Hippocampal formation (tissue), 2 donors: ENCODE measurements at places on chromosomes 2 and 18.

DNA sequence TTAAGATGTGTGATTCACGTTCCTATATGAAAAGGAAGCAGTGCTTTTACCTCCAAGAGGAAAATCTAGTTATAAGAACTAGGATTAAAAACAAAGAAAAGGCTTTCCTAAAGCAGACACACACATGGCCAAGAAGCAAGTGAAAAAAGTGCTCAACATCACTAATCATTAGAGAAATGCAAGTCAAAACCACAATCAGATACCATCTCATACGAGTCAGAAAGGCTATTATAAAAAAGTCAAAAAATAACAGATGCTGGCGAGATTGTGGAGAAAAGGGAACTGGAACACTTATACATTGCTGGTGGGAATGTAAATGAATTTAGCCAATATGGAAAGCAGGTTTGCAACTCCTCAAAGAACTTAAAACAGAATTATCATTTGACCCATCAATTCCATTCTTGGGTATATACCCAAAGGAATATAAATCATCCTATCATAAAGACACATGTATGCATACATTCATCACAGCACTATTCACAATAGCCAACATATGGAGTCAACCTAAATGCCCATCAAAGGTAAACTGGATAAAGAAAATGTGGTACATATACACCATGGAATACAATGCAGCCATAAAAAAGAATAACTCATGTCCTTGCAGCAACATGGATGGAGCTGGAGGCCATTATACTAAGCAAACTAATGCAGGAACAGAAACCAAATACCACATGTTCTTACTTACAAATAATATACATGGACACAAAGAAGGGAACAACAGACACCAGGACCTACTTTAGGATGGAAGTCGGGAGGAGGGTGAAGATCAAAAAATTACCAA, 285.3 kb downstream of the RAD51AP2 start:
- DNase-seq = no peak

DNA sequence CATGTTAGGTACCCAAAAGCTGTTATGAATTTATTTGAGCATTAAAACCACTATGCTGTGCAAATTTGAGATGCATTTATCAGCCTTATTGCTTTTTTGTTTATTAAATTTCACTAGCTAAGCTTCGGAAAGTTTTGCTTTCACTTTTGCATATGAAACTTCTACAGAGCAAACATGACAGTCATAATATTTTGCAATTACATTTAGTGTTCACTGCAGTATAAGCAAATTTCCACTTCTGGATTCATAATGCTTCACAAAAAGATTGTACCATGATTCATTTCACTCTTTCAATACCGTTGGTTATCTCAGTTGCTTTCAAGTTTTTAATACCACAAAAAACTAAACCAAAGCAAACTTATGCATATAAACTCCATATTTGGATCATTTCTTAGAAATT, 228.7 kb upstream of the SLC8A1 start:
- DNase-seq = no peak

- DNase-seq = no peak
Observed at GRCh38 chr18:58515175-58515775, 113.6 kb downstream of the ALPK2 start.

GRCh38 chr18:58682429-58683069, 11.3 kb downstream of the MALT1 start:
- DNase-seq = no peak

DNA sequence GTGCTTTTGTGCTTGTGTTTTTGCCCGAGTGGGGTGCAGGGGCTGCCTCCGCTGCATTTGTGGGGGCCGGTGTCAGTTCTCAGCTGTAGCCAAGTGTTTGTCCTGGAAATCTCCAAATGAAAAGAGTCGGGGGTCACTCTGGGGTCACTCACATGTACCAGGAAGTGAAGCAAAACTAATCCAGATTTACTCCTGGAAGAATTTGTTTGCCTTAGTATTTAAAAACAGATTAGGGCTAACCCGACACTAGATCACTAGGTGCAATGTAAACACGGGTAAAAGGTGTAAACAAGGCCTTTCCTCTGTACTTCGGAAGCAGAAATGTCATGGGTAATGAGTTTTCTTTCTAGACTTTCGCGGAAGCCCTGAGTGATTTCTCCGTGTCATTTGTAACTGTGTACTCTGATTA, 50.3 kb downstream of the GBX2 start:
- no peak for DNase-seq
